ENCODE measurements at places on chromosomes 2 and 18.

DNA sequence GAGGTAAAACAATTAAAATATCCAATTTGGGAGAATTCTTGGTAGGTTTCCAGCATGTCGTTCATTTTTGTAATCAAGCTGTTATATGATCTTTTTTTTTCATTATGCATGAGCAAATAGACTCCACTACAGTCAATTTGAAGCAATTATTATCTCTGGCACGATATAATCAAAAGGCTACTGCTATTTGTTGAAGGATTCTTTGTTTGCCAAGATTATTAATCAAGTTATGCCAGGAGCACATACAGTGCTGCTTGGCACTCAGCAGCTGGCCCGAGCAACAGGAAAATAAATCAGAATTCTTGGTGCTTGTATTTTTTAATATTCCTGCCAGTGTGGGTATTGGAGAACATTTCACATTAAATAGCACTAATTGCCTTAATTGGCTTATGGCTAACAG lies 279.5 kb downstream of the RND3 start:
- DNase-seq: no peak

GRCh38 chr2:69947325-69947931 lies 14.0 kb downstream of the ASPRV1 start:
- DNase-seq: no peak

GRCh38 chr2:110770959-110771431 lies 38.6 kb downstream of the ACOXL start:
- no peak for DNase-seq

DNA sequence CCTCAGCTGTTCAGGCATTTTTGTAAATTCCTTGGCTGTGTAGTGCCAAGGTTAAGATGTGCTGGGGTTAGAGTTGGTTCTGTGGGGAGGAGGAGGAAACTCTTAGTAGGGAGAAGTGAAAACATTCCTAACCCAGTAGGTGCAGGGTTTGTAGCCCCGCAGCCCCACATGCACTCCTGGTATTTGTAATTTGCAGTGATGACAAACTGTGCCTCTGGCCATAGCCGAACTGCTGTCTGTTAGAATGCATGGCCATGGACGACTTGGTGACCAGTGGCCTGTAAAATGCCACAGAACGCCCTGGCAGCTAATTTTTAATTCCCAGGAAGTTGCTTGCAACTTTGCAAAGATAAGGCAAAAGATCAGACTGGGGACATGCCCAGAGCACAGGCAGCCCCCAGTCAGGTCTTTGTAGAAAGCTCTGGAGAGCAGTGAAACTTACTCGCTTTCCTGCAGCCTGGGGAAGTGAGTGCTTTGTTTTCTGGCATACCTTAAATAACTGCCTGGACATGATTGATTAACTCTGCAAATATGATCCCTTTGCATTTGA lies 38.4 kb downstream of the LYPD6B start:
- no peak for DNase-seq

GRCh38 chr2:66962716-66963115 lies 434.4 kb upstream of the ETAA1 start:
- no peak for DNase-seq

DNA sequence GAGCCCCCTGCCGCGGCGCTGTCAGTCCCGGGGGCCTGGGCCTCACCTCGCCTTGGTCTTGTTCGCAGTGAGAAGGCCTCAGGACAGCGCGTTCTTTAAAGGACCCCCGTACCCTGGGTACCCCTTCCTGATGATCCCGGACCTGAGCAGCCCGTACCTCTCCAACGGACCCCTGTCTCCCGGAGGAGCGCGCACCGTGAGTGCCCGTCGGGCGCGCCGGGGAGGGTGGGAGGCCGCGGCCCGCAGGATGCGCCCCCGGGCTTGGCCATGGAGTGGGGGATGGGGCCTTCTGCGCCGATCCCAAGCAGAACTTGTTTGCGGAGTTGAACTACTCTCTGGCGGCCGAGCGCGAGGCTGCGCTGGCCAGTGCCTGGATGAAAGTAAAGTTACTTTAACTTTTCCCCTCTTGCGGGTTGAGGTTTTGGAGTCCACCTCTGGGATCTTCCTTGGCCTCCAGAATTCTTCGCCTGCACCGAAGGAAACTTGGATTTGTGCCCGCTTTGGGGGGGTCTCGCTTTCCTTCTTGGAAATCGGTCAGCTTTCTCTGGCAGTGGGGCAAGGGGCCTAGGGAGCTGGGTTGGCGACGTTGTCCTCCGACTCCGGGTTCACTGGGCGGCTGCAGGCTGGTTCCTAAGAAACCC lies 1.2 kb downstream of the TCF7L1 start:
- no peak for DNase-seq

DNA sequence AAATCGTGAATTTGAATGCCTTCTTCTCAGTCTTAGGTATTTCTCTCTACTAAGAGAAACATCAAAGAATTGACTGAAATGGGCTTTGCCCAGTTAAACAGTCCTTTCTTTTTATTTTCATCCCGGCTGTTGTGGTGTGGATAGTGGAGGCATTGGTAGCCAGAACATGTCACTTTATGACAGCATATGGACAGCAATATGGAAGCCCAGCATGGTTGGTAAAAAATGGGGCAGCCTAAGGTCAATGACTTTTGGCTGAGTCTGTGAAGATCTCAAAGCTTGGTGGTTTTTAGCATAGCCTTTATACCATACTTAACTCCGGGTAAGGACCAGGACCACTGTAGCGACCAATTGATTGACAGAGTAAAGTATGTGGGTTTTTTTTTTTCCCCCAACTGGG lies 3.2 kb downstream of the CERS6 start:
- DNase-seq: no peak

DNA sequence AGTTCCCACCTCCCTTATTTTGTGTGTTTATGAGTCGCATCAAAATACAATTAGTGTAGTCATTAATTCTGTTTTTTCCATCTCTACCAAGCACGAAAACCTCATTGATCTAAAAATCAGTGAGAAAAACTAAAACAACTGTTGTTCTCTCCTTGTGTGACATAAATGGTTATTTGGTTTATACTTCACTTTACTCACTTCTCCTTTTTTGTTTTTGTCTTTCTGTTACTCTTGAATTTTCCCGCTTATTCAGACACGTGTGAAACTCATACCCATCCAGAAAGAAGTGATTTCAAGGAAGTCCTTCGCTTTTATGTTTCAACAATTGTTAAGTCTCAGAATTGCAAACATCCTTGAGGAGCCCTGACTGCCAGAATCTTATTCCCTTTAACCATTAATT lies 121.6 kb downstream of the EML6 start:
- DNase-seq: no peak

- no peak for DNase-seq
Measured at GRCh38 chr2:196592331-196592910, 47.1 kb upstream of the CCDC150 start.

DNA sequence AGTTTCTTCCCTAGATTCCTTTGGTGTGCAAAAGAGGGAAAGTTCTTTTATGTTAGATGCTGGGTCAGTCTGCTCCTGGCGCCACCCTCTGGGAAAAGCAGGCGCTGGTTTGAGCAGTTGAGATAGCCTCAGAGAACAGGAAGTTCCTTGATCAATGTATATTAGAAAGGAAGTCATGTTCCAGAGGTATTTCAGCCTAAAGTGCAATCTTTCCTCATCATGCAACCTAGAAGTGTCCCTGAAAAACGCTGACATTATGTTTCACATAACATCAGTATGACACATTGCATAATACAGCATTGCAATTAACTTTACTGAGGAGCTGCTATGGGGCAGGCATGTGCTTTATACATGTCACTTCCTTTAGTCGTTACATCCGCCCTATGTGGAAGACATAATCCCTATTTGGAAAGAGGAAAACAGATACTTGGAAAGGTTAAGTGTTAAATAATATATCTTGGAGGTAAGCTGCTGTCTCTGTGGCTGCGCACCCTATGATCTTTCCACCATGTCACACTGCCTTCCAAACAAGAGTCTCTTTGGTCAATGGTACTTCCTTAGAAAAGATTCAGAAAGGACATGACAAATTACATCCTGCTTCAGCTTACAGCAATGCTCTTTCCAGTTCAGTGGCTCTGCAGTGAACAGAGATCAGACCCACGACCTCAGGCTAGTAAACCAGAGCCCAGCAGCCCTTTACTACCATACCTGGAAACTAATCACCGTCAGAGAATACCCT lies 369.7 kb downstream of the RAD51AP2 start:
- no peak for DNase-seq

DNA sequence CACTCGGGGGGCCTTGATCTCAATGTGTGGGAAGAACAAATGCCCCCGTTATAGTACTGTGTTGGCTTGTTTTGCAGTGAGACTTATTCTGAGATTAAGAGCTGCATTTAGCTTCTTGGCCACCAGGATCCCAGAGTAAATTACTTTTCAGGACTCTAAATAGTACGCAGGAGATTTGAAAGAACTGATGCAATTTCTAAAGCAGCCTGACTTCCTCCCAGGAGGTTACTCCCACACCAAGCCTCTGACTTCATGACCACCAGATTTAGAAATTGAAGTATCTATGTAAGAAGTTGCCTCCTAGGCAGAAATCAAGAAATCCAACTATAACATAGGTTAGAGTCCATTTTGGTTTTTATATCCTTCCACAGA lies 67.0 kb downstream of the FEZ2 start:
- no peak for DNase-seq

- no peak for DNase-seq
Measured at GRCh38 chr18:9683418-9684396, 24.4 kb upstream of the RAB31 start.

- DNase-seq: no peak
Measured at GRCh38 chr18:159037-159652, 788 bp downstream of the USP14 start.

DNA sequence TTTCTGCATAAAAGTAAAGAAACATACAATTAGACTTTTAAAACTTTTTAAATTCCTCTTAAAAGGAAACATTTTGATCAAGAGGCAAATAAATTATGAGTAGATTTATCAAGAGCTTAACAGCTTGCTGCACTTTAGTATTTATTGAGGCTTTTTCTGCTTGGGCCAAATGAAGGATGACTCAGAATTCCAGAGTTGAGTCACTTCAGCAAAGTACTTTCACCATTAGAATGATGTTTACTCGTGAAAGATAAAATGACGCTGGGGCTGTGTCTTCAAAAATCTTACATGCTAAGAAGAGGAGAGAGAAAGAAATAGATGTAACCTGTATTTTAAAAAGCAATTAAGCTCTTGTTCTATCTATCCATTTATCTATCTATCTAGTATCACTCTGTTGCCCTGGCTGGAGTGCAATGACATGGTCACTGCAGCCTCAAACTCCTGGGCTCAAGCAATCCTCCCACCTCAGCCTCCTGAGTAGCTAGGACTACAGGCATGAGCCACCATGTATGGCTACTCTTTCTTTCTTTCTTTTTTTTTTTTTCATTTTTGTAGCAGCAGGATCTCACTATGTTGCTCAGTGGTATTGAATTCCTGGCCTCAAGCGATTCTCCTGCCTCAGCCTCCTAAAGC lies 75.3 kb upstream of the RIOK3 start:
- peak; percentile 39 for DNase-seq

GRCh38 chr2:39550701-39551285 lies 113.7 kb upstream of the MAP4K3 start:
- no peak for DNase-seq

DNA sequence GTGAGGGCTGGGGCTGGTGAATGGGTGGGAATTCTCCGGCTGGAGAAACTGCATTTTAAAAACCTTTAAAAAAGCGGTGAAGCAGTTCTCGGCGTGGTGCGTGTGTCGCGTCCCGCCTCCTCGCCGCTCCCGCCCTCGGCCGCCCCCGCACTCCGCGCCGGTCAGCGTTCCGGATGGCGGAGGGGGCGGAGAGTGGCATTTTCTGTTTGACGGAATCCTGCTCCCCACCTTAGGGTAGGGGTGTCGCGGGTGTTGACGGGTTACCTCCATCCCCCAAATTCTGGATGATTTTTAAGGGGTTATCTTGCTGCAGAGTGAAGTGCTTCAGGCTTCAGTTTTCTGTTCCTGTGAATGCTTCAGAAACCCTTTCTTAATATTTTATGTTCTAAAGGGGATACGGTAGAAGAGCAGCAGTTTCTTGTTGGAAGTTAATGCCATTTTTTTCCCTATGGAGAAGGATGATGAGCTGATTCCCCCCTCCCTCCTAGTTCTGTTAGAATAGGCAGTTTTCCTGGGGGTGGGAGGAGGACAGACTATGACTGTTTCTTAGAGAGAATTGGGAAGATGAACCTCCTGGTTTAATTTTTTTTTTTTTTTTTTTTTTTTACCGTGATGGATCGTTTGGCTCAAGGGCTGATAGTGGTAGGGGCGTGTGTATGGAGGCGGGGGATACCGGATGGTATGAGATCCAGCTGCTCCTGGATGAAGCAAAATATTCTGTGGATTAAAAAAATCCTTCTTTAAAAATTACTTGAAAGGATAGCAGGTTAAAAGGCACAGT lies 756 bp downstream of the ABI2 start:
- no peak for DNase-seq

- DNase-seq: no peak
Measured at GRCh38 chr2:174971868-174972781, 33.1 kb downstream of the CHN1 start.

DNA sequence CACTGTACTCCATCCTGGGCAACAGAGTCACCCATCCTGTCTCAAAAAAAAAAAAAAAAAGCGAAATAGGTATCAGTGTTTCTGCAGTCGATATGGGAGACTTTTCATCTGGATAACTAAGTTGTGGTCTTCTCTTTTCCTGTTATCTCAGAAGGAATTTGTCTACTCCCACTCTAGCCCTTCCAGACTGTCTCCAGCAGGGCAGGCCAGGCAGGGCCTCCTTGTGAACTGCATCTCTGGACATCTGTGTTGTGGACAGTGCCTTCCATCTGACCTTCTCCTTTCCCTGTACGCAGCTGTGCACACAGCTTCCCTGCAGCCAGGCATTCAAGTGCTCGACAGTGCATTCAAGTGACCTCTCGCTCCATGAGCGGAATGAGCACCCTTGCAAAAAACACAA lies 110.2 kb downstream of the CABLES1 start:
- no peak for DNase-seq

- no peak for DNase-seq
Measured at GRCh38 chr2:18724371-18725145, 135.2 kb upstream of the NT5C1B start.

GRCh38 chr2:108786008-108786353 lies 590 bp upstream of the CCDC138 start:
- DNase-seq: no peak

- no peak for DNase-seq
Measured at GRCh38 chr18:47206945-47207637, 30.9 kb upstream of the IER3IP1 start.

- no peak for DNase-seq
Measured at GRCh38 chr2:102433973-102434654, 11.2 kb downstream of the IL18RAP start.

DNA sequence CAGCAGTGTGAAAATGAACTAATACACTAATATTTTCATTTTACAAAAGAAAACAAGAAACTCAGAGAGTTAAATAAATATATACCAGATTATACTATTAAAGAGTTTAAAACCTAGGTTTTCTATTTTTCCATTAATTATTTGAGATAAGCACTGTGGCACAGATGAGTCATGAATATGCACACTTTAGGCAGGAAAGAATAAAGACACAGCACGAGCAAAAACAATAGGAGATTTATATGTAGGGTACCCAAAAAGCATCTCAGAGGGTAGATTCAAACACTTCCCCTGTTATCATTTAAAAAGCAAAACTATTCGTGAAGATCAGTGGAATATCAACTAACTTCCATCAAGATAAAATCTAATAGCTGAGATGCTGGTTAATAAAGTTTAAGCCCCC lies 430.6 kb downstream of the ERBB4 start:
- DNase-seq: no peak
